ENCODE measurements at places on chromosomes 13 and 19. TPM values are rescaled to one million over a fixed set of nuclear protein-coding genes. Genes with fewer than 3 reads are reported as not detected.

The FFAR2 gene
- total RNA-seq: not detected

DNA sequence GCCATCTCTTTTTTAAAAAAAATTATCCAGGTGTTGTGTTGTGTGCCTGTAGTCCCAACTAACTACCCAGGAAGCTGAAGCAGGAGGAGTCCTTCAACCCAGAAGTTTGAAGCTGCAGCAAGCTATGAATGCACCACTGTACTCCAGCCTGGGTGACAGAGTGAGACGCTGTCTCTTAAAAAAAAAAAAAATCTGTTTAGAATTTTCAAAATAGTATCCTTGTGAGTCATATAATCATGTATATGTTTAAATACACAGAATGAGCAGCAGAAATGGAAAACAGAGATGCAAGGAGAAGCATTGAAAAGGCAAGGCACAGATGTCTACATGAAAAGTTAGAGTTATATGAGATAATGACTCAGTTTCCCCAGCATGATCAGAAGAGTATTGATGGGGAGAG lies 31.2 kb downstream of the SYDE1 start:
- no peak for DNase-seq

DNA sequence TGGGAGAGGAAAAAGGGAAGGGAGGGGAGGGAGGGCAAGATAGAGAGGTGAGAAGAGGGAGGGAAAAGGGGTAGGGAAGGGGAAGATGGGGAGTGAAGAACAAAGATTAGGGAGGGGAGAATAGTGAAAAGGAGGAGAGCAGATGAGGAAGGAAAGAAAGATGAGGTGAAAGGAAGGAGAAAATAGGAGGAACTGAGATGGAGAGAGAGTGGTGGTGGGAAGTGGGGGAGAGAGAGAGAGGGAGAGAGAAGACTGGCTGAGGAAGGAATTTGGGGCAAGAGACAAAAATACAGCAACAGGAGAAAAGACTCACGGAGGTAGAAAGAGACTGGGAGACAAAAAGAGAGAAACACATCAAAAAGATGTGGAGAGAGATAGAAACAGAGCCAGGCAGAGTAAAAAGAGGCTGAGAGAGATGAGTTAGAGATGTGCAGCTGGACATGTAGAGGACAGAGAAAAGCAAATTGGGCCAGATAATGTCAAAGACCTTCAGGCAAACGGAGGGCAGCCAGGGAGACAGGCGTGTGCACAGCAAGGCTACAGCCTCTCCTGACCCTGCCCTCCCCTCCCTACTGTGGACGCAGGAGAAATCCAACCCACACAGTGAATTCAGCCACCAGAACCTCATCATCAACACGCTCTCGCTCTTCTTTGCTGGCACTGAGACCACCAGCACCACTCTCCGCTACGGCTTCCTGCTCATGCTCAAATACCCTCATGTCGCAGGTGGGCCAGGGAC lies 49.4 kb upstream of the CYP2B6 start:
- no peak for DNase-seq

The CEACAM3 gene
- not detected for total RNA-seq

All from ovary (tissue), 10 donors.